ENCODE measurements at places on chromosomes 4 and X.

DNA sequence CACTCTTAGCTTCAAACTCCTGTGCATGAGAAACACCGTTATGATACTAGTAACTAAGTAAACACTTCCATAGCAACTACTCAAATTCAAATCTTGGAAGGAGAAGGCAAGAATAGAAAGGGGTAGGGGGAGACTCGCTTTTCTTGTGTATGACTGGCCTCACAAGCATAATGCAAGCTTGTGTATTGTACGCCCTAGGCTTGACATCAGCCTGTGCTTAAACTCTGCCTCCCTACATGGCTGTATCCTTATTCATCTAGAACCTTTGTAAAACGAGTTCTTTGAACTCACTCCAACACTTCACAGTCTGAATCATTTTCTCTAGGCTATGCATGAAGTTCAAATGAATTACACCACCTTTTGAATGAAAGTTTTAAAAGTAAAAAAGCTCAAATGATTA is 1071.2 kb upstream of the ADGRL3 start:
- DNase-seq: no peak

- DNase-seq: no peak
Observed at GRCh38 chr4:185993328-185993973, 75.5 kb upstream of the TLR3 start.

- no peak for DNase-seq
Observed at GRCh38 chr4:83855044-83855443, 319.1 kb downstream of the GPAT3 start.

DNA sequence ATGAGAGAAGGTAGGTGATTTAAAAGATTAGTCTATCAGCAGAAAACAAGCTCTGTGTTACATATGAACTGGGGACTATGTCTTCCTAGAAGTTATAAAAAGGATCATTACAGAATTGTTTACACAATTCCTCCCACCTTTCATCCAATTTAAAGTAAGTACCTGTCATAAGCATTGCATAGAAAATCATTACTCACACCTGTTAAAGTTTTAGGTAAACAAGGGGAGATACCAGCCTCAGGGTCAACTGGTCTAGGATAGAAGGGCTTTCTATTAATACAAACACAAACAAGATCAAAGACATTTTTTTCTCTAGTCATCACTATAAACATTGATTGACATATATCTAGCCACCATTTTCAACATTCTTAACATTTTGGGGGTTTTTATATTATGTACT is 333.9 kb downstream of the ARHGAP24 start:
- DNase-seq: no peak

- DNase-seq: no peak
Observed at GRCh38 chrX:21354725-21355124, 19.5 kb upstream of the CNKSR2 start.

- peak; percentile 51 for DNase-seq
Observed at GRCh38 chr4:185304944-185305690, 90.6 kb downstream of the LRP2BP start.

DNA sequence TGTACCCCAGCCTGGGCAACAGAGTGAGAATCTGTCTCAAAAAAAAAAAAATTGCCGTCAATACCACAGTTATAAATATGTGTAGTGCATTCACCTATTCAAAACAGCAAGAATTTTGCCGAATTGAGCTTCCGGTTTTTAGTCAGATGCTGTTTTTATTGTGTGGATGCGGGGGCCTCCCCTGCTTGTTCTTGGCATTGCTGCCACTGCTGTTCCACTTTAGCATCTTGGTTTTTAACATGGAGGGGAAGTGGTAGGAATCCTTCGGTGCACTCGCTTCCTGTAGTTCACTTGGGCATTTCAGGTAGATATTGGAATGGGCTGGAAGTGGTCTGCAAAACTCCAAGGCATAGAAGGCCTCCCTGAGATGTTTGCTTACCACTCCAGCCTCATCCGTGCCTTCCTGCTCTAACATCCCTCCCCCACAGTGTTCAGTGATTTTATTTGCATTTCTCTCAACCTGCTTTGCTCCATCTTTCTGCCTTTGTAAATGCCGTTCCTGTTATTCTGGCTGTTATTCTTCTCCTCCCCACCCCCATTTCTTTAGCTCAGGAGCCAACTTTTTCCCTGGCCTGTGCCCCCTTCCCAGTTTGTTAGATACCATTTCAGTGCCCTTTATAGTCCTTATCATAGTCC is 25.5 kb downstream of the MOB1B start:
- DNase-seq: no peak

DNA sequence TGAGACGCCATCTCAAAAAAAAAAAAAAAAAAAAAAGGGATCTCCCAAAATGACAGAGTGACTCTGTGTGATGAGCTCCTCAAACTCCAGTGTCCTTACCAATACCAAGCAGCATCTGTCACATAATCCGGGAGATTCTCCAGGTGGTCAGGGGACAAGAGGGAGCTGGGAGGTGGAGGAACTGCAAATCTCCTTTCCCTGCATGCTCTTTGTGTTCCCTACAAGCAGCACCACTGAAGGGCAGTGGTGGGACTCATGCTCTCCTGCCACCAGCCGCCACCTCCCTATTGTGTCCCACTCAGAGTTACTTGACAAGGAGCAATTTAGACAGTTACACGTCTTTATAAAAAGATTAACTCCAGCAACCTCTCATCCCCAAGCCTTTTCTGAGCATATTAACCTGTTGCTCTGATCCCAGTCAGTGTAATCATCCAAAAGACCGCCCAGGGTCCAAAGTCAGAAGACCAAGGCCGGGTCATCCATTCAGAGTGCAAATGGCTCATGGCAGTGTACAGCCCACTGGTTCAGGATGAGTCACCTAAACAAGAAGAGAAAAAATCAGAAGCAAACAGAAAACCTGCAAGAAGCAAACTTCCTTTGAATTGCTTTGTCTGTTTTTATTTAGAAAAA is 23.6 kb downstream of the MGST2 start:
- no peak for DNase-seq

All from neuronal stem cell (in vitro differentiated cells).